AG09309 (cell line): ENCODE measurements at places on chromosomes 5 and 9.

- no peak for DNase-seq
Measured at GRCh38 chr5:64947031-64947430, 178.3 kb downstream of the CWC27 start.

GRCh38 chr5:134874831-134875655 is 872 bp downstream of the TXNDC15 start:
- DNase-seq: peak; percentile 79

- no peak for DNase-seq
Measured at GRCh38 chr5:83354958-83355357, 116.6 kb upstream of the VCAN start.

- DNase-seq: no peak
Measured at GRCh38 chr5:148760945-148761638, 65.3 kb upstream of the ADRB2 start.

GRCh38 chr5:168651648-168652047 is 72.5 kb upstream of the PANK3 start:
- peak; percentile 82 for DNase-seq

- no peak for DNase-seq
Measured at GRCh38 chr9:109166171-109166770, 778 bp downstream of the FRRS1L start.

- DNase-seq: no peak
Measured at GRCh38 chr5:87185838-87186237, 81.8 kb upstream of the RASA1 start.

DNA sequence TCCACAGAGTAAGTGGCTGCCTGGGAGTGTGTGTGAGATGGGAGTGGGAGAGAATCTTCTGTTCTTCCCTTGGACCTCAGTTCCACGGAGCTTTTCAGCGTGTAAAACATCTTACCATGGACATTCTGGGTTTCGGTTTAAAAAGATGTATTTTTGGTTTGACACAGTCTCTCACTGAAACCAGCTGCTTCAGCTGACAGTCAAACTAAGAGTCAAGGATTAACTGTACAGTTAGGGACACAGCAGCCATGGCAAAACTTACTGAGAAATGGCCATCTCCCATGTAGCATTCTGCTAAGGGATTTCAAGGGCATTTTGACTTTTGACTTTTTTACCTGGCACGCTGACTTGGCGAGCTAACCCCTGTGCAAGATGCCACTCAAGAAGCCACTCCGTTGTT is 93.8 kb upstream of the IL12B start:
- no peak for DNase-seq

GRCh38 chr5:1294206-1294834 is 548 bp downstream of the TERT start:
- DNase-seq: no peak

- no peak for DNase-seq
Measured at GRCh38 chr9:107174441-107174840, 108.6 kb upstream of the RAD23B start.

- no peak for DNase-seq
Measured at GRCh38 chr5:140038373-140038957, 4.6 kb downstream of the NRG2 start.

- DNase-seq: no peak
Measured at GRCh38 chr5:135394095-135394494, 4.9 kb downstream of the MACROH2A1 start.

- DNase-seq: no peak
Measured at GRCh38 chr5:99694884-99695283, 766.1 kb upstream of the CHD1 start.

- DNase-seq: no peak
Measured at GRCh38 chr5:175823731-175824525, 47.5 kb upstream of the CPLX2 start.

- no peak for DNase-seq
Measured at GRCh38 chr5:20348321-20348720, 360.3 kb upstream of the CDH18 start.

- DNase-seq: no peak
Measured at GRCh38 chr5:158530115-158530514, 569.6 kb downstream of the EBF1 start.

- DNase-seq: no peak
Measured at GRCh38 chr9:94159069-94159939, 75.0 kb downstream of the PTPDC1 start.

- DNase-seq: peak; percentile 97
Measured at GRCh38 chr9:36029765-36030528, 6.8 kb upstream of the RECK start.

- no peak for DNase-seq
Measured at GRCh38 chr5:170628691-170629565, 125.1 kb downstream of the KCNIP1 start.

DNA sequence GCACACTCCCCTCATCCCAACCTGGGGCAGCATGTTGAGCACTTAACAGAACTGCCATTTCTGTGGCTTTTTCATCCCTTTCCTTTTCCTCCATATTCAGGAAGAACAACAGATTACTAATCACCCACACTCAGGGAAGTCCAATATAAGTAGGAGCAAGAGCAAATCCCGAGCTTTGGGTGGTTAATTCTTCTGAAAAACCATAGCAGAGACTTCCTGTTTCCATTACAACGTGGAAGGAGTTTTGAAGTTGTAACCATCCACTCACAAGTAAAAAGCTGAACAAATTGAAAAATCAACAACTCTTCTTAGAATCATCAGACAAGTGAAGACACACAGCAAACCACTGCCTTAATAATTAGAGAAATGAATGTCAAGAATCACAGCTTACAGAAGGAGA is 8.2 kb downstream of the CTSL start:
- no peak for DNase-seq

GRCh38 chr5:68276740-68277139 is 61.2 kb downstream of the PIK3R1 start:
- no peak for DNase-seq
